ENCODE measurements at places on chromosomes 3 and 15.

GRCh38 chr3:110405830-110406585 lies 665.6 kb upstream of the NECTIN3 start:
- DNase-seq, result no peak

DNA sequence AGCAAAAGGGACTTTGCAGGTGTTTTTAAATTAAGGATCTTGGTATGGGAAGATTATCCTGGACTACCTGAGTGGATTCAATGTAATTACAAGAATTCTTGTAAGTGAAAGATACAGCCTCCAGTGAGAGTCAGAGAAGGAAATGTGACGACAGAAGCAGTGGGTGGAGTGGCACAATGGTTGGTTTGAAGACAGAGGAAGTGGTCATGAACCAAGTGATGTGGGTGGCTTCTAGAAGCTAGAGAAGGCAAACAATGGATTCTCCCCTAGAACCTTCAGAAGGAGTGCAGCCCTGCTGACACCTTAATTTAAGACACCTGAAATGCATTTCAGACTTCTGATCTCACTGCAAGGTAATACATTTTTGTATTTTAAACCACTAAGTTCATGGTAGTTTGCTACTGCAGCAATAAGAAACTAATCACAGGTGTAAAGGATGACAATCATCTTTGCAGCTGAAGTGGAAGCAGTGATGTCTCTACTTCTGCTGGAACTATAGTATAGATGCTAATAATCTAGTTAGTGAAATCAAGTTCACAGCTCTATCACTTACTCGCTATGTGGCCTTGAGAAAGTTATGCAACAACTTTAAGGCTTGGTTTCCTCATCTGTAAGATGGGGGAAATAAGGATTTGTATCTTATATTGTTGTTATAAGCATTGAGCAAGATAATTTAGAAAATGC lies 403.4 kb upstream of the SUCLG2 start:
- no peak for DNase-seq

DNA sequence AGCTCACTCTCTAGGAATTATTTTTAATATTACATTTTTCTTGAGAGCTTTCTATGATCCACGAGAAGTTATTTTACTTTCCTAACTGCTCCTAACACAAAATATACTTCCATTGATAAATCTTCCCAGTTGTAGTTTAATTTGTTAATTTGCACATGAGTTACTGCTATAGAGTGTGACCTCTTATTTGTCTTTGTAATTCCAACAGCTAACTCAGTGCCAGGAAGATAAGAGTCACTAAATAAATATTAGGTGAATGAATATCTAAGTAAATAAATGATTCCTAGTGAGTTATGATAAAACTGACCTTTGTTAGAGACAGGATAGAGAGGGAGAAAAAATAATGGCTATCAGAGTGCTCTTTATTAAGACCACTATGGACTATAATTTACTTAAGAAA lies 319.9 kb downstream of the NAALADL2 start:
- no peak for DNase-seq

GRCh38 chr15:65391732-65392131 lies 13.9 kb upstream of the IGDCC3 start:
- no peak for DNase-seq

GRCh38 chr3:168684519-168684918 lies 588.8 kb upstream of the GOLIM4 start:
- no peak for DNase-seq

DNA sequence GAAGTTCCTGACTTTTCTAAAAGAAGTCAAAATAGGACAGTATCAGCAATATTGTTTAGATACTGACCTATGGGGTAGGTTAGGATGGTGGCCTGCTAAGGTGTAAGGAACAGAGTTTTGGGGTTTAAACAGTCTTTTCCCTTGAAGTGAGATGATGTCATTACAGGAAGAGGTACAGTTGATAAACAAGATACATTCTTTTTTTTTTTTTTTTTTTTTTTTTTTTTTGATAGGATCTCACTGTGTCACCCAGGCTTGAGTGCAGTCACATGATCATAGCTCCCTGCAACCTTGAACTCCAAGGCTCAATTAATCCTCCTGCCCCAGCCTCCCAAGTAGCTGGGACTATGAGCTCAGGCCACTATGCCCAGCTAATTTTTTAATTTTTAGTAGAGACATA lies 33.3 kb downstream of the SLC25A36 start:
- DNase-seq, result no peak

GRCh38 chr3:99410789-99411311 lies 227.5 kb upstream of the COL8A1 start:
- DNase-seq, result no peak

- DNase-seq, result no peak
Observed at GRCh38 chr3:186413615-186414415, 51.8 kb upstream of the DGKG start.

- no peak for DNase-seq
Observed at GRCh38 chr3:15983232-15983631, 185.5 kb upstream of the ANKRD28 start.

GRCh38 chr3:100400419-100400779 lies 490 bp downstream of the TOMM70 start:
- DNase-seq, result no peak

GRCh38 chr3:72289692-72290071 lies 504.7 kb upstream of the PROK2 start:
- DNase-seq, result no peak

DNA sequence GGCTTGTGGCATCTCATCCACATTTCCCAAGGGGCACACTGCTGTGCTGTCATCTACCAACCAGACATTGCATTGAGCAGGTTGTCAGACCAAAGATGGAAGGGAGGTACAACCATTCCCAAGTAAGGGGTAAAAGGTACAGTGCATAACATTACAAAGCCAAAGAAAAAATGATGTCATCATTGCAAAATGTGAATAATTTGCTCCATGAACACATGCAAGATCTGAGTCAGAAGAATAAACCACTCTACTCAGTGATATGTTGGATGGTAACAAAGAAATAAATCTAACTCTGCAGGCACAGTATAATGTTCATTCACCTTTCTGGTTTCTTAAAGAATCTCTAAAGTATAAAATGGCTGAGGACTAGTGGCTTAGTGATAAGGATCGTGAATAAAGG lies 202.7 kb downstream of the MAGI1 start:
- DNase-seq, result no peak

- DNase-seq, result peak; percentile 70
Observed at GRCh38 chr3:30319713-30320112, 286.7 kb upstream of the TGFBR2 start.

DNA sequence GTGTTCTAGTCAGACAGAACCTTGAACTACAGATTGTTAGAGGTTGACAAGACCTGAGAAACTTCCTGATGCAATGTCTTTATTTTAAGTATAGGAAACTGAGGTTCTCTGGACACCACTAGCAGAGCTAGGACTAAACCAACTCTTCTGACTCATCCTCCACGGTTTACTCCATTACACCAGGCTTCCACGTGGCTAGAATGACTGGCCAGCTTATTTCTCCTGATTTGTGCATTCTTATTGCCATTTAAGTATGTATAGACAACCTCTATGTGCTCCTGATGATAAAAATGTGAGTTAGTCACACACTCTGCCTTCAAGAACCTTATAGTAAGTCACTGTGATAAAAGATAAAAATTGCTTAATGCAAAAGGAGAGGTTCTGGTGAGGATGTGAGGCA lies 182.7 kb downstream of the MEX3B start:
- no peak for DNase-seq

GRCh38 chr15:32944431-32944830 lies 226.6 kb downstream of the GREM1 start:
- no peak for DNase-seq

DNA sequence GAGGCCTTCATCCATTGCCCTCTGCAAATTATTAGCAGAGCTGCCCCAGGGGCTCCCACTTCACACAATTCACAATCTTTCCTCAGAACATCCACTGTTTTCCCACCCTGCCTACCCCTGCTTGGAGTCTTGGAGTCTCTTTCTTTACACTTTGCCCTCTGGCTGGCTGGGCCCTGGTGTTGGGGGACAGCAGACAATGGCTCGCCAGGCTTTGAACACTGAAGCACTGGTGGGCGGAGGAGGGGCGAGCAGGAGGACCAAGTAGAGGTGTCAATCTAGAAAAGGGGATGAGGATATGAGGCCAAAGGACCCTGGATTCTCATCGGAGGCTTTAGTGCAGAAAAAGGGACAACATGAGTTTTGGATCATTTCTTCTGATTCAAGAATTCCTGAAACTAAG lies 212.0 kb downstream of the NR1D2 start:
- no peak for DNase-seq

- peak; percentile 53 for DNase-seq
Observed at GRCh38 chr15:92069308-92070250, 216.1 kb downstream of the SLCO3A1 start.

DNA sequence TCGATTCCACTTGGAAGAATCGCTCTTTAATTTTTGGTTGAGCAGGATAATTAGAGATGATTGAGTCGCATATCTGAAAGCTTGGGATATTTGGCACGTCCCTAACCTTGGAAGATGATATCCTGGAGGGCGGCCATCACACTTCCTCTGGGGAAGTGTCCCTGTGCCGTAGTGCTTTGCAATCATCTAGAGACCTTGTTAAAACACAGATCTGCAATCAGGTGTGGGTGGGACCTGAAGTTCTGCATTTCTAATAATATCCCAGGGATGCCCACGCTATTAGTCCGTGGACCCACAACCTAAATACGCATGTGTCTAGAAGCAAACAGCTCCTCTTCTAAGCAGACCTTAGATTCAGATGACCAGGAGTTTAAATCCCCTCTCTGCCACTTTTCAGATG lies 20.5 kb downstream of the MYO1E start:
- DNase-seq, result no peak

- no peak for DNase-seq
Observed at GRCh38 chr3:16295298-16295890, 30.4 kb downstream of the OXNAD1 start.

DNA sequence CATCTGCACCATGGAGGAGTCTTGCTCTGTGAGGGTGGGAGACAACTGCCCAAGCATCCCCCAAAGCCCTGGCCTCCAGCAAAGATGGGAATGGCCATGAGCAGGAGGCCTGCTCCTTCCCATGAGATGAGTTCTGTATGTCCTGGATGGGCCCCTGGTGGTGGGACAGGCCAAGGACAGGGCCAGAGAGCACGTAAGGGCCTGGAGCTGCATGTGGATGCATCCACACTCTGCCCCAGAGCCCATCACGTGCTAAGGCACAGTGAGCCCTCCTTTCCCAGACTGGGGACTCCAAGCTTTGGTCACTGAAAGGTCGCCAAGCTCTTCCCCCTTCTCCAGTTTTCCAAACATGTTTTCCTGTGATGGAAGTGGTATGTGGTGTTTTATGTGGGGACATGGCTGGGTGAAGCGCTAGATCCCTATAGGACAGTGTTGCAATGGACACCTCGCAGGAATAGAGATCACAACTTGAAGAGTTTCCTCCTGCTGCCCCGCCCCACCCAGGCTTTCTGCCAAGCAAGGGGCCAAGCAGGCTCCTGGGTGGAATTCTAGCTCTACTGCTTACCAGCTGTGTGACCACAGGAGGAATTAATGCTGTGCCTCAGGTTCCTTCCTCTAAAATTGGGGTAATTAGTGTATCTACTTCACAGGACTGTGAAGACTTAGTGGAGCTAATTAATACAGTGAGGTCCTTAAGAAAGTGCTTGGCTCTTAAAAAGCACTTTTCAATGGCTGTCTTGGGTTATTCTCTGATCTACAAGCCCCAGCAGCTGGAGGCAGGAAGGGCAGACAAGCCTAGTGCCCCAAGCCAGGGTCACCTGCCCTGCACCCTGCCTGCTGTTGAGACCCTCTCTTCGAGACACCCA lies 106.4 kb upstream of the RPL32 start:
- DNase-seq, result no peak

GRCh38 chr3:14508505-14508819 lies 31.7 kb downstream of the GRIP2 start:
- DNase-seq, result no peak

GRCh38 chr15:68369931-68370767 lies 61.8 kb downstream of the ITGA11 start:
- DNase-seq, result no peak

DNA sequence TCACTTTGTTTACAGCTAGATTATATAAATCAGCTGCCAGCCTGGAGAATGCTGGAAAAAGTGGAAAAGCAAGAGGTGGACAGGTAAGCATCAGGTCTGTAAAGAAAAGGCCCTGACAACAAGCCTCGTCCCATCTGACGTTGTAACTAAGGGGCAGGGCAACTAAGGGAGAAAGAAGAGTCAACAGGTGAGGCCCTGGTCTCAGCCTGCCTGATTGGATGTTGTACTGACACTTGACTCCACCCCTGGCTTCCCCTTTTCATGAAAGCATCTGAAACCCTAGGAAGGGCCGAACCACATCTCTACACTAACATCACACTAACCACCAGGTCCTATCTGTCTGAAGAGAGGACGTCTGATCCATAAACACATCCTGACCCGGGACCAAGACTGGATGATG lies 357.6 kb upstream of the CFAP20DC start:
- DNase-seq, result no peak

- DNase-seq, result no peak
Observed at GRCh38 chr3:97817965-97818364, 3.8 kb upstream of the CRYBG3 start.

DNA sequence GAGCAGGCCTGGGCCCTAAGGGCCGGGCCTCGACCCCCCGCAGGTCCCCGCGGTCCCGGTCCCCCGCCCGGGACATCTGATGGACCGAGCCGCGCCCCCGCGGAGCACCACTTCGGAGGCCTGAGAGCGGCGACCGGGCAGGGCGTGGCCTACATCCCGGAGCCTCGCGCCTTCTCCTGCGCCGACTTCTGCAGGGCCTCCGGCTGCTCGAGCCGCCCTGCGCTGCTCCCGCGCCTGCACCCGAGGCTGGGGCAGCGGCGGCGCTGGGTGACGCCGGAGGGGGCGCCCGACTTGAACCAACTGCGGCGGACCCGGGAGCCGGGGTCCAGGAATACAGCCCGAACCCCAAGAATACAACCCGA lies 14.9 kb upstream of the GP9 start:
- DNase-seq, result no peak

DNA sequence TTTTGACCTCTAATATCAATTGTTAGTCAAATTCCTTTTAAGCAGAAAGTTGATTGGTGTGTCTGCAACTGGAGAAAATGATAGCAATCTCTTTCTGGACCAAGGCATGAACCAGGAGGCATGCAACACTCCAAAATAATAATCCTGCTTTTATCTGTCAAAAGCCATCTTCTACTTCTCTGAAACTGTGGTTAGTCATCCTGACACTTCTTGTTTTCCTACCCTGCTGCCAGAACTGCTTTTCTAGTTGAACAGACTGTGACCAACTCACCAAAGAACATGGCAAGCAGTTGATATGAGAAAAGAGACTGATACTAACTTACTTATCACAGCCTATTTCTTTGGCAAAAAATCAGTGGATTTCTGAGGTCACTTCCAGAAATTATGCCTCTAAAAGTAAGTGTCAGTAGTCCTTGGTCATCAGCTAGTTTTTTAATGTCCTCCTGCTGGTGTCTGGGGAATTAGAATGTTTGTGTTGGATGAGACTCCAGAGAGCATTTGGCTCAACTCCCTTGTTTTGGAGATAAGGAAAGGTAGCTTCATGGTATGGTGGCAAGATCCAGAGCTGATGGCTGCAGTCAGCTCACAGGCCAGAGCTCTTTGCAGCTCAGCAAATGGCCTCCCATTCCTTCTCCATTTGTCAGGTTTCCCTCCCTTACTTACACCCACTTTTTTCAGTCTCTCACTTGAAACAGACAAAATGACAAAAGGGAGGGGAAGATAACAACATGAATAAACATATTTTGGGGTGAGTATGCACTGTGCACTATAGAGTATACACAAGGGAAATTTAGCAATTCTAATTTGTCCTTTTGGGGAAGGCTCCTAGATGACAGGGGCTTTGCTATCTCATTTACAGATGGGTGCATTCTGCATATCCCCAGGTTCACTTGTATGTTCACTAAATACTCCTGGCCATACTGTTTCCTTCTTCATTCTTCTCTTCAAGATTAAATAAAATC lies 7.0 kb downstream of the CRYGS start:
- peak; percentile 44 for DNase-seq
